ENCODE measurements at places on chromosomes 16 and 17.

DNA sequence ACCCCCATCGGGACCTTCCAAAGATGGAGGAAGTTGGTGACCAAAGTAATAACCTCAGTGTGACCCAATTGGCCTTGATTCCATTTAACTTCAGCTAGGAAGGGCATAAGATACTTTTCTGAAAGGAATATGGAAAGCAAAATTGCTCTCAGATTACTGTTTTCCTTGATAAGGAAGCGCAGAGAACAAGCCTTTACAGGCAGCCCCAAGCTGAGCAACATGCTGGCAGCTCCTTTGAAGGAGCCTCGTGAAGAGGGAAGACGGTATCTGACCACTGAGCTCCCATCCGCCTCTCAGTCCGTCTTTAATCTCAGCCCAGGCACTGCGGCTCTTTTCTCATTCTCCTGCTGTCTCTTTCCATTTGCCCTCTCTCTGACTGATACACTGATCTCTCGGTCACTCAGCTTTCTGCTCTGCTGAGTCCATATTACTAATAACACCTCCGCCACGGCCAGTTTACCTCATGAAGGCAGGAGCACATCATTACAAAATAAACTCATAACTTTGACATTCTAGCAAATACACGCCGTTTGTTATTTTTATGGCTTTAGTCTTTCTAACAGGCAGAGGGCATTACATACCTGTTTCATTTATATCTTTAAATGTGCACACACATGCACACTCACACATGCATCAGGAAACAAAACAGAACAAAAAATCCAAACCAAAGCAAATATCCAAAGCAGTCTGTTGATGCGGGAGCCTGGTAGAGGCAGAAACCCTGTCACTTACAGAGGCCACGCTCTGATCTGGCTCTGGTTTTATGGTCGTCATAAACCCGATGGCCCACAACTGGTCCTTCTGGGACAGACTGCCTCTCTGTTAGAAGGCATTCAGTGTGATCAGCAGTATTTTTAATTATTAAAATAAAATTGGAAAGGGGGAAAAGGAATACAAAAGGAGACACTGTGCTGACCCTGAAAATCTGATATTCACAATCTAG lies 183.2 kb downstream of the AATF start:
- DNase-seq, result no peak

DNA sequence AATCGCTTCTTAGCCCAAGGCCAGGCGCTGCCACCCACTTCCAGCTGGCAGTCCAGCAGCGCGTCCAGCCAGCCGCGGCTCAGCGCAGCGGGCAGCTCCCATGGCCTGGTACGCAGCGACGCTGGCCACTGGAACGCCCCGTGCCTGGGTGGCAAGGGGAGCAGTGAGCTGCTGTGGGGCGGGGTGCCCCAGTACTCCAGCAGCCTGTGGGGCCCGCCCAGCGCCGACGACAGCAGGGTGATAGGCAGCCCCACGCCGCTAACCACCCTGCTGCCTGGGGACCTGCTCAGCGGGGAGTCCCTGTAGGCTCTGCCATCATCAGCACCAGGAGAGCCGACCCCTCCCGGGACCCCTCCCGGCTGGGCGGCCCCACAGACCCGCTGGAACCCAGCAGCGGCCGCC lies 24.0 kb downstream of the TMC6 start:
- peak; percentile 80 for DNase-seq

- no peak for DNase-seq
Measured at GRCh38 chr17:78226055-78226758, 5.2 kb upstream of the TMEM235 start.

DNA sequence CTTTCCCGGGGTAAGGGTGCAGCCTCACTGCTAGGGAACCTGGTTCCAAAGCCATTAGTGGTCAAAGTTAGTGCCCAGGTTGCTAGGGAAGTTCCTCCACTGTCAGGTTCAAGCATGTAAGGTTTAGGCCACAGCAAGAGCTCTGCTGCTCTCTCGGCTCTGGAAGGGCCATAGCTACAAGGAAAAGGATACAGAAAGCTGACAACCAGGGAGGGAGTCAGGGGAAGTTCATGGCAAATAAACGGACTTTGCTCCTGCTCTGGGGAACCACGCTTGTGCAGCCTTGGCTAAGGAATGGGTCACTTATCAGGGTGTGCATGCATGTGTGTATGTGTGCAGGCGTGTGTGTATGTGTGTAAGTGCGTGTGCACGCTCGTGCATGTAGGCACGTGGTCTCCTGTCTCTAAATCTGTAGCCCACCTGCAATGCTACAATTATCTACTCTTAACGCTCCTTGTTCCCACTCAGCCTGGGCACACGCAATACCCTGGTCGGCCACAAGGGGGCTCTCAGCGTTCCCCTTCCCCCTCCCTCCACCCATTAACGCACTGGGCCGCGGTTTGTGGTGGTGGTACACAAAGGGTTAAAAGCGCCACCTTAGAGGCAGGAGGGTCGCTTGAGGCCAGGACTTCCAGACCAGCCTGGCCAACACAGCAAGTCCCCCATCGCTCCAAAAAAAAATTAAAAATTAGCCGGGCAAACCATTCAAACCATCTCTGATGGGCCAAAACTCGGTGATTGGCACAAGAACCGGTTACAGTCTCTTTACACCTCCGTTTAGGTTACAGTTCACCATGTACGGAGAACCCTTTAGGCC lies 48.4 kb upstream of the KDM8 start:
- DNase-seq, result peak; percentile 30

GRCh38 chr17:74446551-74447500 lies 14.9 kb downstream of the GPRC5C start:
- peak; percentile 79 for DNase-seq

DNA sequence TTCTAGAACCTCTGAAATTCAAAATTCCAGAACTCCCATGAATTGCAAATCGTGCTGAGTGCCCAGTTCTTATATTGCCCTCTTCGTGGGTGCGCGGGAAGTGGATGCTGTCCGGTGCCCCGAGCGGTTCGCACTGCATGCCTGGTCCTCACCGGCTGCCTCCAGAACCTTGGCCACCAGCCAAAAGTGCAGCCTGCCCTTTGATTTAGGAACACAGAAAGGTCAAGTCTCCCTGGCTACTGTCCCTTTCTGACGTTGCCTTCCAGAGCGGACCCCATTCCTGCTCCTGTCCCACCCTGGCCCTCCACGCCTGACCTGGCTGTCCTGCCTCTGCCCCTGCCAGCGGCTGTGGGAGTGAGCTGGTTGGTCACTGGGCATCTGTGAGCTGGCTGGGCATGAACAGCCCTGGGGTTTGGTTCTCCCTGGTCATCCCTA lies 9.7 kb downstream of the NEUROD2 start:
- DNase-seq, result peak; percentile 44

- DNase-seq, result peak; percentile 69
Measured at GRCh38 chr17:50440172-50440837, 14.3 kb downstream of the ACSF2 start.

DNA sequence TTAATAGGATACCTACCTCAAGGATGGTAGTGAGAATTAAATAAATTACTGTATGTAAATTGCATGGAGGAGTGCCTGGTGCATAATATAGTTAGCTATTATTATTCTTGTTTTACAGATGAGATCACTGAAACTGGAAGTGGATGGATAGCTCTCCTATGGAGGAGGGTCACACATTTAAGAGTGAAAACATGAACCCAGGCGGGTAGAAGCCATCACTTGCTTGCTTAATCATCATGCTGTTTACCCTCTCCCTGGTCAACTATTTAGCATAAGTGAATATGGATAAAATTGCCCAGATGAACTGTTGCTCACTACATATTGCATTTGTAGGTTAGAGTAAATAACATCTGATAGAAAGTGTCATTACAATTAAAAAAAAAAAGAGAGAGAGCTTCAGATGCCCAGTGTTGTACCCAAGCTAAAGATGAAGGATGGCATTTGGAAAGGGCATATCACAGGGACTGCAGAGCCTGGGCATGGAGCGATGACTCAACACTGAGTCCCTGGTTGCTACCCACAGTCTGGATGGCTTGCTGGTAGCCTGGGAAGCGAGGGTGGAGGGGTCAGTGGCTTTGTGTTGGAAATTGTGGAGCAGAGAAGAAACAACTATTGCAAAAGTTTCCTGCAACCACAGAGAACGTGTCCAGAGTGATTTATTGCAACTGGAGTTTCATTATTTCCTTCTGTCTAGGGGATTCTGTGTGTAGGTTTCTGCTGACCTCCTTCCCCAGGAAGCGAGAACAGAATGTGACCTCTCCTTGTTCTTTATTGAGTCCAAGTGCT lies 414.4 kb downstream of the SHISA9 start:
- DNase-seq, result no peak

DNA sequence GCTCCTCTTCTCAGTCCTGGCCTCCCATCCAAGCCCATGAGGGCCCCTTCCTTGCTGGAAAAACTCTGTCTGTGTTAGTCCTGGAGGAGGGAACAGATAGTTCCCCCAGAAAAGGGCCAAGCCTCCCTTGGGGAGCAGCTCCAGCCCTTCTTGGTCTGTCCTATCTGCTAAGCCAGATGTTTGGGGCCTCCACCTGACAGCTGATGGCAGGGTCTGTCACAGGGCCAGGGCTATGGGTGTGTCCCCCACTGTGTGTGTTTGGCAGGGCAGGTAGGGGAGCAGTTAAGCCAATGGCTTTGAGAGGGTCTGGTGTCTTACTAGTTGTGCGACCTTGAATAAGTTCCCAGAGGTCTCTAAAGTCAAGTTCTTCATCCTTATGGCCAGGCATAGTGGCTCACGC lies 13.6 kb upstream of the SLC4A1 start:
- DNase-seq, result no peak

- DNase-seq, result no peak
Measured at GRCh38 chr16:81861915-81862314, 82.8 kb downstream of the PLCG2 start.

GRCh38 chr16:23119570-23119969 lies 29.7 kb downstream of the USP31 start:
- no peak for DNase-seq

DNA sequence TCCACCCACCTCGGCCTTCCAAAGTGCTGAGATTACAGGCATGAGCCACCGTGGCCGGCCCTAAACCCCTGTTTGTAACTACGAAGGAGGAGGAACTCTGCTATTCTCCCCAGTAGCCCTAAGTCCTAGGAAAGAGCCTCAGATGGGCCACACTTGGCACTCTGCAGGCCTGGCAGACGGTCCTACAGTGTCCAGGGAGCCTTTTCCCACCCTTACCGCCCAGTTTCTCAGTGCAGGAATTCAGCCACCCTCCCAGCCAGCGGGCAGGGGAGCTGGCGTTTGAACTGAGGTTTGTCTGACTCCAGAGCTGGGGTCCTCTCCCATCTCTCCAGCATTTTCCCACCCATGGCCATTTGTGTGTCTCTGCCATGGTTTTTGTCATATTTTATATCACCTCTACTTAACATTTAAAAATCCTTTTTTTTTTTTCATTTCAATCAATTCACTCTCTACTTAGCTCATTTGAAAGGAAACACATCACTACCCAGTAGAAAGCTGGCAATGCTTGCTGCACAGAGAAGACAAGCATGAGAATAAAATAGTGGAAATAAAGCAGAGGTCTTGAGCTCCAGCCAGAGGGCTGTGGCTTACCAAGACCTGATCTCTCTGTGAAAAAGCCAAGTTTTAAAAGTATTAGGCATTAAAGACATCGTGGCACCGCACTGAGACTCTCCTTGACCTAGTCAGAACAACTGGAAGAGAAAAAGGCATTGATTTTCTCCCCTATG lies 34.9 kb downstream of the BCO1 start:
- DNase-seq, result no peak

- DNase-seq, result no peak
Measured at GRCh38 chr17:49197346-49197998, 12.9 kb downstream of the GNGT2 start.

- DNase-seq, result peak; percentile 87
Measured at GRCh38 chr16:2720064-2720457, at the start of gene PRSS27. PRSS27 (minus strand) TSS chr16:2720224; CDS start chr16:2720160, 64 bp downstream.

DNA sequence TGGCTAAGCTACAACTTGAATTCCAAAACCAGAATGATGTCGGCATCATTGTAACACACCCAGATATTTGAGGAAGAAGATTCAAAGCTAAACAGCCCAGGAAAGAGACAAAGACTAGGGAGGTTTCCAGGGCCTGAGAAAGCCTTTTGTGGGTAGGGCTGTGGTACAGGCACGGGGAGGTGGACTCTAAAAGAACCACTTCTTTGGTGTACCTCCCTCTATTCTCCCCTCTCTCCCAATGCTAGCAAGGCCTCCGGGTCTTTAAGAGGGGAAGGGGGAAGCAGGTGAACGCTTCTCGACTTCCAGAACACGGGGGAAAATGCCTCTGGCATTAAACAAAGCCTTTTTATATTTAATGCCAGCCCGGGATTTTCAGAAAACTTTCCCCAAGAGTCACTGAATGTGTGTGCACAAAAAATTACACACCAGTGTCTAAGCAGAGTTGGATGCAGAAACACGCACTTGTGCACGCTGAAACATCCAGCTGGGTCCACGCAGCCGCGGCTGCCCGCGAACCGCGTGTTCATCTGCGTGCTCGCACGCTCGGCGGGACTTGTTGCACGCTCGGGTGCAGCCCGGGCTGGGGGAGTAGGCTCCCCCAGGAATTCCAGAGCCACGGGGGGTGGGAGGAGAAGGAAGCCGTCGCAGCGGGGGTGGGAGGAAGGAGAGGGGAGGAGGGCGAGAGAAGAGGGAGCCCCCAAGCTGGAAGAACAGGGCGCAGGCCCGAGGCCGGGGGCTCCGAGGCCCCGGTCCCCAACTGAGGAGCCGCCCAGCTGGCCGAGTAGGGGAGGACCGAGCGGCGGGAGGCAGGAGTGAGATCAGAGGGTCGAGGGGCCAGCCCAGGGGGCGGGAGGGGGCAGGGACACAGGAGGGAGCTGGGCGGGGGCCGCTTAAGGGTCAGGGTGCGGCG lies 20.1 kb upstream of the ZNF423 start:
- DNase-seq, result no peak

DNA sequence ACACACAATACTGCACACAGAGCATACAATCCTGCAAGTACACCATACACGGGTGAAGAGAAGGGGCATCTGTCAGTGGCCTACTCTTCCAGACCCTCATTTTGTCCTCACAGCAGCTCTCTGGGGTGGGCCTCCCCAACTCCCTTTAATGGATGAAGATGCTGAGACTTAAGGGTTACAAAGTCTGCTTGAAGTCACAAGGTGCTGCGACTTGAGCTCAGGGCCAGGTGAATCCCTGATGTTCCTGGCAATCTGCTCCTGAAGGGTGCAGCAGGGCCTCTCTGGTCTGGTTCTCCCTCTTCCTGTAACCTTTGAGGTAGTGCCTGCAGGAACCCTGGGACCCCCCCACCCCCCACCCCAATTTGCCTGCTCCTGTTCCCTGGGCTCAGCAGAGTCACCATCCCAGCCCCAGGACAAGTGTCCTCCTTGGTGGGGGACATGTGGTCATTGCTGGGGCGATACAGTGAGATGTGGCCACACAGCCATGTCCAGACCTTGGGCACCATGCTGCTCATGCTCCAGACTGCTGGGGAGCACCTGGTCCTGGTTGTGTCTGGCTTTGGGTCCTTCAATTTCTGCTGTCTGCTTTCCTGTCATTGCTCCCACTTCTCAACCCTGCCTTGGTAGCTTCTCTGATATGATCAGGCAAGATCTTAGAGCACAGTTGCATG lies 107.5 kb downstream of the METRNL start:
- DNase-seq, result no peak

DNA sequence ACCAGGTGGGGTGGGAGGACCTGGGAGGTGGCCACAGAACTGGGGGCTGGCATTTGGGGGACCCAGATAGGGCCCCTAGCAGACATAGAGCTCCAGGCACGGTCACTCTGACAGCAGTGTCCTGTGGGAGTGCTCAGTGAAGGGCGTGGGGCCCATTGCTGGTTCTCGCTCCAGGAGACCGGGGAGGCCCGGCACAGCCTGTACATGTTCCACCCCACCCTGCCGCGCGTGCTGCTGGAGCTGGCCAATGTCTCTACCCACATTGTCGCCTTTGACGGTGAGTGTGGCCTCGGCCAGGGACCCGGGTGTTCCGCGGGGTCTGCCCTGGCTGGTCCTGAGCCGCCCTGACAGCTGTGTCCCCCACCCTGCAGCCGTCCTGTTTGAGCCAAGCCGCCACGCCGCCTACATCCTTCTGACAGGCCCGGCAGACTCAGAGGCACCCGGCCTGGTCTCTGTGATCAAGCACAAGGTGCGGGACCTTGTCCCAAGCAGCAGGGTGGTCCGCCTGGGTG lies 11.2 kb downstream of the RGS11 start:
- peak; percentile 78 for DNase-seq

Measured in upper lobe of left lung (tissue), 6 donors.